ENCODE measurements at places on chromosomes 12 and 14.
A peak's percentile ranks its signal among the peaks of the same experiment; 100 is the strongest.

DNA sequence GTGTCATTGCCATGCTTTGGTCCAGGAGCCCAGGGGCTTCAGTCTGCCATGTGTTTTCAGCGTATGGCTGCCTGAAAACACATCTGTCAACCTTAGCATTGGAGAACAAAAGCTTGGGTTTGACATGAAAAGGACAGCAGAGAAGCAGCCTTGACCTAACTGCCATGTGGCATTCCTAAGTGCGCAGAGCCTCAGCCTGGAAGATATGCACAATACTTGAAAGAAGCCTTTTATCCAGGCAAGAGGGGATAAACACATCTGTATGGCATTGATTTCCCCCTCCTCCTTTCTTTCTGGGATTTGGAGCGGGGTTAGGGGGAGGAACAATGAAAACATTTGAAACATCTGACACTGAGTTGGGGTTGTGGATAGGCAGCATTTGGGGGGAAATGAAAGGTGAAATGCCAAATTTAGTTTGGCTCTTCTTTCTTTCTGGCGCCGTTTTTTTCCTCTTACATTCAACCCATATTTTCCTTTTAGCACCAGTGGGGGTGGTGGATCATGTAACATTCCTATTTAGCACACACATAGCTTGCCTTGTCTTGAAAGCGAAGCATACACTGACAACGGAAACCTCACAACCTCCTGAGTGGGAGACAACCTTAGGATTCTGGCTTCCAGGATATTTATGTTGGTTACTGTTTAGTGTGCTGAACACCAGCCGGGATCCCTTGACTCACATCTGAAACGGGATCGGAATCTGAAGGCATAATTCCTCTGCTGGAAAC, 177.0 kb downstream of the C12orf75 start:
- DNase-seq: peak; percentile 81

GRCh38 chr12:112677050-112677765, 114.3 kb upstream of the RPH3A start:
- no peak for DNase-seq

GRCh38 chr14:37590428-37591139, 4.5 kb downstream of the FOXA1 start:
- DNase-seq: no peak

- no peak for DNase-seq
Observed at GRCh38 chr12:64093689-64094088, 128.4 kb downstream of the KICS2 start.

GRCh38 chr14:70919774-70920173, 12.5 kb downstream of the PCNX1 start:
- peak; percentile 56 for DNase-seq

DNA sequence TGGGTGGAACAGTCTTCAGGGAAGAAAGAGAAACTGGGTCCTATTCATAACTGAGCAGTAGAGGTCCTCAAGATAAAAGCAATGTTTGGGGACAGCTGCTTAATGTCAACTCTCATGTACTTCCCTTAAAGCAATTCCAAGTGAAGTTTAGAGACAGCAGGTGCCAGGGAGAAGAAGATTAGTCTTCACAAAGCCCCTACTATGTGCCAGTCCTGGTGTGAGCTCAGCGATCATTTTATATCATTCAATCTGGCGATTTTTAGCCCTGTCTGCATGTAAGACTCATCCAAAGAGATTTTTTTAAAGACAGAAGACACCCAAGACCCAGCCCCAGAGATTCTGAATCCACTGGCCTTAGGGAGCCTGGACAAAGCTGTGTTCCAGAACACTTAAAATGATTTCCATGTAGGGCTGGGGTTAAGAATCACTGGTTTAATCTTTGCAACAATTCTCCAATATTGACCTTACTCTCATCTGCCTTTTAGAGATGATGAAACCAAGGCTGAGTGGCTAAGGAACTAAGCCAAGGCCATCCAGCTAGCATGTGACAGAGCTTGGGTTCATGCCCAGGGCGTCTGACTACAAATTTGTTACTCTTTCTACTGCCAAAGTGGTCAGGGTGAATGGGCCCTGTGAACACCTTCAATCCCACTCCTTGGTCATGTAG, 404.5 kb upstream of the TBX3 start:
- no peak for DNase-seq

DNA sequence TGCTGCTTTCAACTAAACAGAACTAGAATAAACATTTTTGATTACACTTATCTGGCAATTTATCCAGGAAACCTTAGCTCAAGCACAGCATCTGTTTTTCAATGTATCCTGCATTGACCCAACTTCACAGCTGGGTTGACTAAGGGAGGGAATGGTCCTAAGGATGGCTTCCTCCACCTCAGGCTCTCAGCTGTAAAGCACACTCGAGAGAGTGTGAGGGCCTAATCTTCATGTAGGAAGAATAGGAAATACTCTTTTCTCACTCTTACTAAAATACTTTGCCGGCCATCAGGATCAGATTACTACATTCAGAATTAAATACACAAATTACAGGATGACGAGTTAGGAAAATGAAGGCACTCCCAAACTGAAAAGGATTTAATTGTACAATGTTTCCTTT, 7.2 kb downstream of the SETD3 start:
- DNase-seq: no peak

- no peak for DNase-seq
Observed at GRCh38 chr14:20485900-20486299, 16.7 kb downstream of the PNP start.

- no peak for DNase-seq
Observed at GRCh38 chr12:79512068-79512467, 178.7 kb downstream of the PAWR start.

DNA sequence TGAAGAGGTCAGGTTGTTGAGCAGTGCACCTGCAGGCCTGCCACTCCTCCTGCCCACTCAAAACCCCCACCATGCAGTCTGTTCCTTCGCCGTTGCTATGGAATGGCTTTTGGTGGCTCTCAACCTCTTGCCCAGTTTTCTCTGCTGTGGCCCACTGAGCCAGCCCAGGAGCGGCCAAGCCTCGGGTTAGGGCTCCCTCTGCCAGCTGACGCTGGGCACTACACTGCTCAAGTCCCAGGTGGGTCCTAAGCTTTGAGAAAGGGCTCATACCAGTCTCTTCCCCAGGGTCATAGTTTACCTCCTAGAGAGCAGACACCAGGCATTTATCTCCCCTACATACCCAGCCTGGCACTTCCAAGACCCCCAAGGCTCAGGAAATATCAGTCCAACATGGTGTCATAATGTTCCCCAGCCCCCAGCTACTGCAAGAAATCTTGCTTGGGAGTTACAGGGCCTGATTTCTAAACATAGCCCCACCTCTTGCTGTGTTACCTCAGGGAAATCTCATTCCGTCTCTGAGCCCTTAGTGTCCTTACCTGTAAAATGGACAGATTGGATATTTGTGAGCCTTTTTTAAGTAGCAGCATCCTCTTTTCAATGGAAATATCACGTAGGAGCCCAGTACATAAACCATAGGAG, 59.4 kb downstream of the TSPAN11 start:
- DNase-seq: peak; percentile 46

GRCh38 chr12:9027161-9028059, 38.1 kb downstream of the KLRG1 start:
- no peak for DNase-seq

- DNase-seq: no peak
Observed at GRCh38 chr12:52534482-52534881, 14.3 kb upstream of the KRT5 start.

- no peak for DNase-seq
Observed at GRCh38 chr14:105853907-105854599, 327.7 kb downstream of the TMEM121 start.

DNA sequence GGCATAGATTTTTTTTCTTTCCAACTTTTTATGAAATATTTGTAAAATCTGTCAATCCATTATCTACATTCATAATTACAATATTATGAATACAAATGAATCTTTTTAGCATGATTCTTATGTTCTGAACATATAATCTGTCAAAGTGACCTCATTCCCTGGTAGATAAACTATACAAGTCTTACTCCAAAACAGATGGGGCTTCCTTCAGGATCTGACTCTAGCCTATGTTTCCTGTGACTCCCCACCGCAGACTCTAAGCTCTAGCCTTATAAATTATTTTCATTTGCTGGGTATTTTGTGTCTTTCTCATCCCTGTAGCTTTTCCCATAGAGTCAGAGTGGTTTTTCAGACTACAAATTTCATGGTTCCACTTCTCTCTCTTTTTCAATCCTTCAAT, 202.1 kb upstream of the KITLG start:
- DNase-seq: peak; percentile 39

All from fibroblast of skin of right quadriceps (primary cell).